NCI-H146 (cell line): ENCODE measurements at places on chromosomes 7 and 10.

DNA sequence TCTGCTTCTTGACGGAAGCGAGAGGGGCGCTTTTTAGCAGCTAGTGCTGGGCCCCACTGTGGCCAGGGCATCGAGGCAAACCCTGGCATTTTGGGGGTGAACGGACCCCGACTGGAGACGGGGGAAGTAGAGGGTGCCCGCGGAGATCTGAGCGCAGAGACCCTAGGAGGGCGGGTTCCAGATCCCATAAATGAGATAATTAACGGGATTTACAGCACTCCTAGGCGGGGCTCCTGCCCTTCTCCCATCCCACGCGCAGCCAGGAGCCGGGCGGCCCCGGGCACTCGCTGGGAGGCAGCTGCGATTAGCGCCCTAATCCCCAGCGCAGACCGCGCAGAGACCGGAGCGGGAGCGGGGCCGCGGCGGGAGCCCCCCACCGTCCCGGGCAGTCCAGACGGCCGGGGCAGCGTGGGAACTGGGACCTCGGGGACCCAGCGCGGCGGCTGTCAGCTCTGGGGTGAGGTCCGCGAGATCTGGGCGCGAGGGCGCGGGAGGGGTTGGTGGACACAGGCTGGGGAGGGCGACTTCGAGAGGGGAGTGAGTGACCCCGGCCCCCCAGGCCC, 735 bp downstream of the JCAD start:
- DNase-seq, result peak; percentile 36

DNA sequence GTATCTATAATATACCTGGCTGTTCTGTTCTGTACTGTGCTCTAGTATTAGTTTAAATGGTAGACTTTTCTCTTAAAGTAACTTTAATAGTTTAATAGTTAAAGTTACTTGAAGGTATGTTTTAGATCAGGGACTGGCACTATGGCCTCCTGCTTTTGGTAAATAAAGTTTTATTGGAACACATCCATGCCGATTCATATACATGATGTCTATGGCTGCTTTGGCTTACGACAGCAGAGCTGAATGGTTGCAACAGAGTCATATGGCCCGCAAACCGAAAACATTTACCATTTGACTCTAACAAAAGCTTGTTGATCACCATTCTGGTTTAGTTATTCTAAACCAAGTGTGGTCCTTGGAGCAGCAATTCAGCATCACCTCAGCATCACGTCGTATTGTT, 6.7 kb downstream of the LUC7L2 start:
- DNase-seq, result no peak

DNA sequence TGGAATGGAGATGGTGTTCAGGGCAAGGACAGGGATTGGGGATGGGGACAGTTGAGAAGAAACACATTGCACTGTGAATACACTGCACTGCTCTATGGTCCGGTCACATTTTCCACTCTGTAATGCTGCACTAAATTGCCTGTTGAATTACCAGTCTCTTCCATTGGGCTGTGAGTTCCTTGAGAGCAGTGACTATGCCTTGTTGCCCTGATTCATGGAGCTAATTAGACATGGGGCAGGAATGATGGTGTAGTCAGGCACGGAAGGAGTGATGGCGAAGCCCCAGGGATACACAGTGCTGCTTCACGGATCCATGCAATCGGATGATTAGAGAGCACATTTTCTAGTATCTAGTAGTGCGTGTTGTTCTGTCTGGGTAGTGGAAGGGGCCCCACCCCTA, 25.4 kb upstream of the GPAM start:
- no peak for DNase-seq

DNA sequence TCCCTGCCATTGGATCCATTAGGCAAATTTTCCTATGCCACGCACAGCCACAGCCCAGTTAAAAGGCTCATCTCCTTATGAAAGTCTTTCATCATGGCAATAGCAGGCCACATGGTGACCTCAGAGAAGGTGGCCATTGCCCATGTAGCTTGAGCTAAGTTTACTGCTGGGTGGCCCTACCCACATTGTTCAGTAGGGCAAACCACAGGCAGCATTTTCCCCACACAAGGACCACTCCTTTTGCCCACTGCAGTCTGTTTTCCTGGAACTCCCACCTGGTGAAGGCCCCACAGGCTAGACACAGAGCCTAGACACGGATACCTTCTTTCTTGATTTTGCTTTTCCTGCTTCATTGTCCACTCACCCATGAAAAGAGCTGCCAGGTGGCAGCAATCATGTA, 101.5 kb upstream of the NPVF start:
- no peak for DNase-seq

- DNase-seq, result no peak
Measured at GRCh38 chr10:59060852-59061251, 115.6 kb upstream of the PHYHIPL start.

- peak; percentile 96 for DNase-seq
Measured at GRCh38 chr7:4883372-4884144, at the start of gene RADIL. TSS of gene RADIL (minus strand) at chr7:4883716. CDS start at chr7:4878139, 5,577 bp downstream.

DNA sequence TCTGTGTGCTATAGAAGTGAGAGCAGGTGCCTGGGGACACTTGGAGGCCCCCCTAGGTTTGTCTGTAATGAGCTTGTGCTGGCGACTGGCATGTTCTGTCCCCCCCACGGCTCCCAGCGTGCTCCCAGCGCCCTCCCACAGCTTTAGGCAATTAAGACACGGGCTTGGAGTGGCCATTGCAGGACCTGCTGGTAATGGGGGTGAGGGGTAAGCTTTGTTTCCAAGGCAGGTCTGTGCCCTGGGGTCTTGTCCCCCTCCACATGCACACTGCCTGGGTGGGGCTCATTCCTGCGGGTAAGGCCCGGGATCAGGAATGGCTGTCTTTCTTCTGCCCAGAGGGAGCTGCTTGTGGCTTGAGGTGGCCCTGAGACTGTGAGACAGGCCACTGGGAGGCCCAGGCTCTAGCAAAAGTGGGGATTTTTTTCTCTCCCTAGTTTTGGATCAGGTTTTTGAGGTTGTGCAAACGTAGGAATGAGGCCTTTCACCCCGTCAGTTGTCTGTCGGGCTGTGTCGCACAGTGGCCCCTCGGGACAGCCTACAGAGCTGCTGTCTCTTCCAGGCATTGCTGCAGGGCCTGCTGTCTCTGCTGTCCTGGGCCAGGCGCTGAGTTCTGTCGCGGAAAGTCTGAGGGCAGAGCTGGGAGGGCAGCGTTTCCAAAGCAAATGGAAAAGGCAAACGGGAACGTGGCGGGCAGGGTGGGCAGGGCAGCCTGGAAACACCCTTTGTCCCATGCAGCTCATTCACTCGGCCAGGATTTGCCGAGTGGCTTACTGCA, 107.4 kb downstream of the LHPP start:
- DNase-seq, result no peak

DNA sequence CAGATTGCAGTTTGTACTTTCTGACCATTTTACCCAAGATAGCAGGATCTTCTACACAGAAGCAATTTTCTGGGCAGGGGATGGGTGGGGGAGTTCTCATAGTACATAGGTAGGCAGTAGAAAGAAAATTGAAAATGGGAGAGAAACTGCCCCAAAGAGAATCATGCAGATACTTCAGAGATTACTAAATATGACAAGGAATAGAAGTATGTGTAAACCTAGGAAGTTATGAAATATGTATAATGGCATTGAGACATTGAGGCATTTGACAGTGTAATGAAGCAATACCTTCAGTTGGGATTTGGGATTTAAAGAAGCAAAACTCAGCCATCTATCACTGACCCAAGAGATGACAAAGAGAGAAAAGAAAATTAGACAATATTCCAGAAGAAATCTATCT, 233.0 kb downstream of the PTN start:
- no peak for DNase-seq

GRCh38 chr7:122402235-122402634, 97.7 kb upstream of the FEZF1 start:
- DNase-seq, result peak; percentile 65

GRCh38 chr7:72334698-72335097, 77.4 kb downstream of the CALN1 start:
- DNase-seq, result no peak

- DNase-seq, result peak; percentile 96
Measured at GRCh38 chr10:71711052-71711623, 8.4 kb downstream of the C10orf105 start.

DNA sequence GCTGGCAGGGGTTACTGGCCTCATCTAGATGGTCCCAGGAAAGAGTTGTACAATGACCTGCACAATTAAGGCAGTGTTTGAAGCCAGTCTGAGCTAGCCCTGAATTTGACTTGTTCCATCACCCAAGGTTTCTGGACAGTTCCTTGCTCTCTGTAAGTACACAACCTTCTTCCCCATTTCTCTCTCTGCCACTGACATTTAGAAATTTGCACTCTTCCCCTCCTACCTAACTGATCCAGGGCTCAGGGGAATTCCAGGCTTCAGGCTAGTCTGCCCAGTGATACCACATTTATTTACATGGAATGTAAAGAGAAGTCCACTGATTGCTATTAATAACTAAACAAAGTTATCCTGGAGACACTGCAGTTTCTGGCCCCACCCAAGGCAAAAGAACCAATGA, 139.0 kb upstream of the GPR26 start:
- DNase-seq, result no peak

- DNase-seq, result no peak
Measured at GRCh38 chr7:41755096-41755495, 52.2 kb upstream of the INHBA start.

DNA sequence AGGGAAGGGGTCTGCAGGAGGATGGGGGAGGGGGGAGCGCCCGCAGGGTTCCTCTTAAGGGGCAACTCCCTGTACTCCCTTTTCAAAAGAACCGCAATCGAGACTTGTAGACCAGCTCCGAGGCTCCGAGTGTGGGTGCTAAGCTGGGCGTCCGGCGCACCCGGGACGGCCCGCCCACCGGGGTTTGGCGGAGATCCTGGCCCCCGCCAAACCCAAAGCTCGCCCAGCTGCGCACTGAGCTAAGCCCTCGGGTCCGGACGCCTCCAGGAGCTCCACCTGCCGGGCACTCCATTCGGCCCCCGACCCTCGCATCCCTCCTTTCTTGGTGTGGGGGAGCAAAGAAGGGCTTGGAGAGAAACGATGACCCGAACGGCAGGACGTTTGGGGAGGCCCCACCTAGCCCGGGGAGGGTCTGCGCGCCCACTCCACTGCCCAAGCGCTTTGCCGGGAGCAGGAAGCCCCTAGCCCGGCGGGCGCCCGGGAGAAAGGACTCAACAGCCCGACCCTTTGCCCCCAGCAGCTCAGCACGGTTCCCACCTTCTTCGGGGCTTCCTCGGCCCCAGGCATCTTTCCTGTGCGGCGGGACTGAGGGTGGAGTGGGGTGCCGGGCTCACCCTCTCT, 651 bp downstream of the AFAP1L2 start:
- DNase-seq, result peak; percentile 34

- peak; percentile 68 for DNase-seq
Measured at GRCh38 chr10:119393019-119393418, 149.5 kb downstream of the RGS10 start.

DNA sequence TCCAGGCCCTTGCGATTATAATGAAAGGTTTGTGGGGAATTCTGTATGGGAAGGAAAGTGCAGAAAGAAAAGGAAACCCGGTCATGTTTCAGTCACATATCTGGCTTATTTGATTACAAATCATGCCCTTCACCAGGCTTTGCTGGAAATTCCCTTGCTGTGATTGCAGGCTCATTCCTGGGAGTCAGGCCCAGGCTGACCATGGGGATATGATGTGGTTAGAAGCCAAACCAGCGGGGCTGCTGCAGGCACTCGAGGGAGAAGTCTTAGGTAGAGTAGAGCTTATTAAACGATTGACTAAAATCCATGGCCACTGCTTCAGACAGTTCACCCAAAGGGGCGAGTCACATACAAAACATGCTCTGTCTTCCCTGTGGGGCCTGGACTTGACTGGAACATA, 16.2 kb downstream of the PKD1L1 start:
- DNase-seq, result no peak

DNA sequence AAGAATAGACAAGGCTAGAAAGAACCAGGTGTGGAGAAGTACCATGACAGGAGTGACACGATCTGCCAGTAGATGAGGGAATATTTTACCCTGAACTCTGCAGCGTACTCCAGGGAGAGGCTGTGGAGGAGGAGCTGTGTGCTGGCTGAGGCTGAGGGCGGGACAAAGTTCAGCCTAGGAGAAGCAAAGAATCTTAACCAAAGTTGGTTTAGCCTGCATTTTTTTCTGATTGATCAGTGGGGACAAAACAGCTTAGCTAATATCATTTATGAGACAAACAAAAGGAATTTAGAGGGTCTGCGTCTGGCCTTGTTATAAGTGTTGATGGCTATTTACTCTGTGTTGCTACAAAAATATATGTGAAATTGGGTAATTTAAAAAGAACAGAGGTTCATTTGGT, 5.2 kb upstream of the NPSR1 start:
- DNase-seq, result no peak

DNA sequence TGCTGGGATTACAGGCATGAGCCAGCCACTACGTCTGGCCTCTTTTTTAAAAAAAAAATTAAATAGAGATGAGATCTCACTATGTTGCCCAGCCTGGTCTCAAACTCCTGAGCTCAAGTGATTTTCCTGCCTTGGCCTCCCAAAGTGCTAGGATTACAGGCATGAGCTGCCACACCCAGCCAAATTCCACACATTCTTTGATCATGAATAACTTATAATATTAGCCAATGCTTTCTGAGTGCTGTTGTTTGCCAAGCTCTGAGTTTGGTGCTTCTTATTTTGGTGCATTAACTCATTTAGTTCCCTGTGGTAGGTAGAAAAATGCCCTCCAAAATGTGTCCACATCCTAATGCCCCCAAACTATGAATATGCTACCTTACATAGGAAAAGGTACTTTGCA, 47.2 kb upstream of the MKI67 start:
- no peak for DNase-seq

DNA sequence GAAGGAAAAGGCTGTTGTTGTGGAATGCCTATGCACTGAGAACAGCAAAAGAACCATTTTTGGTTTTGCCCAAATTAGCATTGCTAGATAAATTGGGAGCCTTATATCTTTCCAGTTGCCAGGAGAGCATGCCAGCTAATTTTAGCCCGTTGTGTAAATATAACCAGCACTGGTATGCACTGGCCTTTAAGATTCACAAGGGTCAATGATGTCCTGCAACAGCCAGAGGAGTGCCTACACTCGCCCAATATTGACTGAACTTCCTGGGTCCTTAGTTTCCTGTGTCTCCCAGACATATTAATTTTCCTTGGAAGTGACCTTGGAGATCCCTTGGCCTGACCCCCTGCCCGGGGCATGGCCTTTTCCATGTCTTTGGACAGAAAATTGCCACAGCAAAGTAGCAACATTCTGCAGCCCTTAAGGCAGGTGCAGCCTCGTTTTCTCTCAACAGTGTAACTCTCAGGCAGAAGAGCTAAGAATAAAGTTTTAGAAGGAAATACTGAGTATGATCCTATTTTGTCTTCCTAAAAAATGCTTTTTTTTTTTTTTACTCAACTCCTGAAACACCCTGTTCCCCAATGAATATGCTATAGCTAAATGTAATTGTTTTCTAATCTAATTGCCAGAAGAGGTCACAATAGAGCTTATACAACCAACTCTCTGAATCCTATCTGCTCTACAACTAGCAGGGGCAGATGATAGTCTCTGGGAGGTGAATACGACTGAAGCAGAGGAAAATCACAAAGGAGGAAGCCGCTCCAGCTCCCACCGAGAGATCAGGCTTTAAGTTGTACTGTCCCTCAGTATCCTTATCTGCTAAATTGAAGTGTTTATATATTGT, 131.9 kb upstream of the PCGF5 start:
- peak; percentile 13 for DNase-seq

- DNase-seq, result no peak
Measured at GRCh38 chr10:48284002-48284546, 9.6 kb upstream of the FRMPD2 start.
